Retinal pigment epithelial cell (primary cell): ENCODE measurements at places on chromosomes 2 and 18.

- DNase-seq, result no peak
These were observed 672.4 kb upstream of the CHAC2 start for GRCh38 chr2:53095227-53095626.

DNA sequence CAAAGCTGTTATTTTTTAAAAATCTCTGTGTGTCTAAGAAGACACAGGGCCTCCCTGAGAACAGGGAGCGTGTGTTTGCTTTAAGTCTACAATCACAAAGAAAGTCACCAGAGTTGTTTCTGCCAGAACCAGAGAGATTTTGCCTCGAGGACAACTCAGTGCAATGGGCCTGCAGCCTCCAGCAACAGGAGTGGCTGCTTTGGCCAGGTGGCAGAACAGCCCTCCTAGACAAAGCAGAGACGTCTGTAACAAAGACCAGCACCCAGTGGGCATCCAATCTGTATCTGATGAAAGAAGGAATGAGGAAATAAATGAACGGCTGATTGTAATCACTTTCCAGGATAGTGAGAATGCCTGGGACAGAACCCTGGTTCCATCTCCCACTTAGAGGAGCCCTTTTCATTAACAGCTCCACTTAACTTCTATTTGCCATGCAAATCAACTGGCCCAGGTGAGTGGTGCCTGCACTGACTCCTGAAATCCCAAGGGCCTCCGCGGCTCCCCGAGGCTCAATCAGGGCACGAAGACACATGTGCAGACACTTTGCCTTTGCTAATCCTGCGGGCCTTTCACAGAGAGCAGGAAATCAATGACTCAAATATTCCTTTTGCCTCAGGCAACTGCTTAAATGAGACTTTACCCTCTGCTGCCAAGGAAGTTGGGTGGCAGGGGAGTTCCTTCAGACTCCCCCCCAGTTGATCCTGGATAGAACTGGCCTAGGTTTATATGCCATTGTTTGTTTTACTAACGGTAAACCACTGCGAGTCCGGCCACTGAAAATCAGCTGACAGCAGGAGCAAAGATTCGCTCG lies 146.5 kb downstream of the CABLES1 start:
- DNase-seq, result no peak

DNA sequence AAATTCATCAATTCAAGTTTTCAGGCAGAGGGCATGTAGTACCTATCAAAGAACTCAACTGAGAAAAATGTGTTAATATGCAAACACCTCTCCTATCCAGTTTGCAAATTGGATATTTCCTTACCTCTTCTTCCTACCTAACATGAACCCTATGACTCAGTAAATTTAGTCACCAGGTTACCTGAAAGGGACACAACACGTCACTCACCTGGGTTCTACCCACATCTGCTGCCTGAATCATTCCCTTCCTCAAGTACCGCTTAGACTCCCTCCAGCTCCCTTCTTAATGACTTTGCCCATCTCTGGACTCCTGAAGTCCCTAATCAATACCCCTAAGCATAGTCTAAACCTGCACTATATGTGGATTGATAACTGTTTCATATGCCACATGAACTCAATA lies 10.4 kb downstream of the ANKRD44 start:
- DNase-seq, result no peak

DNA sequence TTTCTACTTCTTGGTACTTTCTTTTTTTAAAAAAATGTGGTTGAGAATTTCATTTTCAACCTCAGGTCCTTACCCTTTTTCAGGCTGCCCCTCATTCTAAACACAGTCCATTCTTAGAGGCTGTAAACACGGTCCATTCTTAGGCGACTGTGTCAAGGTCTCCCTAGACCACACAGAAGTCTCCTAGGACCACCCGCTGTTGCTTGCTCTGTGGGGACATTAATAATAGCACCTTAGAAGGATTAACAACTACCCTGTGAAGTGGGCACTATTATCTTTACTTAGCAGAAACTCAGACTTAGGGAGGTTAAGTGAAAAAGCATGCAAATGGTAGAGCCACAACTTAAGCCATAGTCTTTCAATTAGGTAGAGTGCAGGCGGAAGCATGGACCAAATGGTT lies 91.7 kb downstream of the RBMS1 start:
- no peak for DNase-seq

DNA sequence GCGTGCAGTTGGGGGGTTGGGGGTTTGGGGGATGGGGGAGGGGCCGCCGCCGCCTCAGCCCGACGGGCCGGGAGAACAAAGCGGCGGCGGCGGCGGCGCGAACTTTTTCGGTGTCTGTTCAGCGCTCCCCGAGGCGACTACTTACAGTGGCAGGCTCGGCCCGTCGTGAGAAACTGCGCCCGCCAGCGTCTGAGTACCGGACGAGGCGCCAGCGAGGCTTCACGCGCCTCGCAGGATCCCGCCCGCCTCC lies 172 bp downstream of the PRKD3 start:
- no peak for DNase-seq

DNA sequence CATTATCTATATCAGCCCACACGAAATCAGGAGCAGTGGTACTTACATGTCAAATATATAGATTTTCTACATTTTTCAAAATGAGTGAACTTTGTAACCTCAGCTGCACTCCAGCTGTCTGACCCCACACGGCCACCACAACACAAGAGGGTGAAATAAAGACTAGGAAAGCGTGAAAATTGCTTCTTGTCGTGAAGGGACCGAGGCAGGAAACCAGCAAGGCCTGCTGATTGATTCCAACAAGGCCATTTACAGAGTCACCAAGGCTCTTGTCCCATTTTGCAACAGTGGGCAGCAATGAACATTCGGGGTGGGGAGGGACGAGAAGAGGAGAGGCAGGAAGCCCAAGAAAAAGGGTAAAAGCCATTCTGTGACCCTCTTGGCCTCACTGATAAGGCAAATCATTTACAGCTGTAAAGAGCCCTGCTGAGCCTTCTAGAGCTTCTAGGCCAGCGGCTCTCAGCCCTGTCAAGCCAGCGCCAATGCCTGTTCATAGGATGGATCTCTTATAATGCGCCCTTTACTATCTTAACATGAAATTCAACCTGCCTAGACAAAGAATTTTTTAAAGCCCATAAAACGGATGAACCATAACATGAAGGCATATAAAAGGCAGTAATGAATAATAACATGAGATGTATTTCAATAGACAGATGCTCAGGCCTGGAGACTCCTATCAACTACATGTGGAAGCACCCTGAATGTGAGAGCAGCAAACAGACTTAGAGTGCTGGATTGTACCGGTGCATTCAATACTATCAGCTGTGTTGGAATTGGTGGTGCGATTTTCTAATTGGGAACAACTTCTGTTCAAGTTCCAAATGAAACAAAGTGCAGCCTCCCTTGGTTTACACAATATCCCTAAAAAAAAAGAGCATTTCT lies 269.0 kb downstream of the CDCA7 start:
- DNase-seq, result no peak

- DNase-seq, result no peak
These were observed 57.7 kb downstream of the RRM2 start for GRCh38 chr2:10180229-10180628.

GRCh38 chr2:190805843-190806242 lies 74.8 kb upstream of the GLS start:
- DNase-seq, result no peak

DNA sequence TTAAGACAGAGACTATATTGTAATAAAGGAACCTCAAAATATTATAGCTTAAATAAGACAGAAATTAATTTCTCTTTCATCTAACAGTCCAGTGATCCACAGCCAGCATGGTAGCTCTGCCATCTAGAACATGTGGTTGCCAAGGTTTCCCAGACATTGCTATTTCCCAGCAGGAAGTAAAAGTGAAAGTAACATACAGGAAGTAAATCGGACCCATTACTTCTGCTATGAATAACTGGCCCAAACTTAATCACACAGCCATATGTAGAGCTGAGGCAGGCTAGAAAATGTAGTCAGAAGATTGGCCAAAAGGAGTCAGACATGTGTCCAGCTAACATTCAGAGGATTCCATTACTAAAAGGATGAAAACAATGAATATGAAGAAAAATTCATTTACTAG lies 71.0 kb downstream of the NOL4 start:
- no peak for DNase-seq

- DNase-seq, result no peak
These were observed 941 bp upstream of the MPPE1 start for GRCh38 chr18:11909061-11909455.

GRCh38 chr2:164620873-164621763 lies at the start of gene GRB14:
Gene GRB14, minus strand, starts transcription at chr2:164621482. Its CDS starts 173 bp downstream, at chr2:164621309.
- no peak for DNase-seq

DNA sequence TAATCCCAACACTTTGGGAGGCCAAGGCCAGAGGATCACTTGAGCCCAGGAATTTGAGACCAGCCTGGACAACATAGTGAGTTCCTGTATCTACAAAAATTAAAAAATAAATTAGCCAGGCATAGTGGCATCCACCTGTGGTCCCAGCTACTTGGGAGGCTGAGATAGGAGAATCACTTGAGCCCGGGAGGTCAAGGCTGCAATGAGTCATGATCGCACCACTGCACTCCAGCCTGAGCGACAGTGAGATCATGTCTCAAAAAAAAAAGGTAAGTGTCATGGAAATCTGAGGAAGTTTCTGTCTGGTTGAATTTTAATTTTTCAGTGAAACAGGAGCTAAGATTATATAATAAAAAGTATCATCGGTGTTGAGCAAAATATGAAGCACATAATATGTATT lies 2.5 kb upstream of the C2orf15 start:
- DNase-seq, result no peak

- no peak for DNase-seq
These were observed 83.5 kb downstream of the POLE4 start for GRCh38 chr2:75041731-75042600.

DNA sequence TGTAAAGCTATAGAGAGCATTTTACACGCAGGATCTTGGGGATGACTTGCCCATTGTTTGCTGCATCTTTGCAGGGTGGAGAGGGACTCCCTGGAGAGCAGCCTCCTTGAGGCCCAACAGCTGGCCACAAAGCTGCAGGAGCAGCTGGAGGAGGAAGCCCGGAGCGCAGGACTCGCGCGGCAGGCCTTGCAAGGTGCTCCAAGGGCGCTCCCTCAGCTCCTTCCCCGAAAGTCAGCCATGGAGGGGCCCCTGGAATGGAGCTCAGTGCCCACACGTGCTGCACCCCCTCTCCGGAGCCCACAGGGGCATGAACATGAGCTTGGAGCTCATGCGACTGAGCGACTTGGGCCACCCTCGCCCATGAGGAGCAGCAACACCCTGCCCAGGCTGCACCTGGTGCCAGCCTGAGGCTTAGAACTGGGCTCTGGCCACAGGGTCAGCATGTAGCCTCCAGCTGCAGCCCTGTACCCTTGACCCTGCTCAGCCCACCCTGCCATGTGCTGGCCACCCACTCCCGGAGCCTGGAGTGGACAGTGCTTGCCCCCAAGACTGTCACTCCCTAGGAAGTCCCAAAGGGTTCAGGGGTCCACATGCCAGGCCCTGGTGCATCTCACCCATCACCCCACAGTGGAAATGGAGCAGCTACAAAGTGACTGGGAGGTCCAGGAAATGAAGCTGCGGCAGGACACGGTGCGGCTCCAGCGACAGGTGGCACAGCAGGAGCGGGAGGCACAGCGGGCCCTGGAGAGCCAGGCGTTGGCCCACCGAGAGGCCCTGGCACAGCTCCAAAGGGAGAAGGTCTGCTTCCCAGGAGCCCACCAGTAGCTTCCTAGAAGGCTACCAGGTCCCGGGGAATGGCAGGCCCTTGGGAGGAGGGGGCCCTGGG lies 43.0 kb downstream of the CROCC2 start:
- no peak for DNase-seq

- no peak for DNase-seq
These were observed 39.6 kb downstream of the LCLAT1 start for GRCh38 chr2:30486655-30487054.

DNA sequence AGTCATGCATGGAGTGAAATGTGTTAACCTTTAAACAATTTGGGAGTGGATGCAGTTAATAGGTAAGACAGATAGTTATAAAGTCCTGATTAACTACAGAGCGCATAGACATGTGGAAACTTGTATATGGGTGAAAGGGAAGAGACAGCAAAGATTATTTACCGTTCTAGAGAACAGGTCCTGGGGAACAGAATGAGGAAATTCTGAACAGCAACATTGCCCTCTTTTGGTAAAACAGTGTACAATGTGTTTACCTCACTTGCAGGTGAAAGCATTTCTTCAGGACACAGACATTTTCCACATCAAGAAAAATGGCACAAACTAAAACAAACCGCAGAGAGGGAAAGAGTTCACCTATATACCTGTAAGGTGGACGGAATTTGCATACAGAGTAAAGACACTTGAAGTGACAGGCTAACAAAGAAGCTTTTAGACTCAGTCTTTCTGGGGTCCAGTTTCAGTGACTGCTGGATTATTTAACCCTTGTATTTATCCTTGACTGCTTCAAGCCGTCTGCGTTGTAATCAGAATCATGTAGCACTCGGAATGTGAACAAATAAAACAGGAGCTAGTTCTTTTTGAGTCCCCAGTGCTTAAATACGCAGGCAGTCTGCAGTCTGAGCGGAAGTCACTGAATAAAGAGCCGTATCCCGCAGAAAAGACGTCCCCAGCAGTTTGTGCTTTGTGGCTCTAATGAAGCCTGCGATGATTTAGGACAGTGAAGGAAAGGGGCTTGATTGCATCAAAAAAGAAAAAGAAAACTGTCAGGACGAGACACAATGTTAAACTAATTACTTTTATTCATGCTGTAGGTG lies 364.8 kb upstream of the GALNT5 start:
- peak; percentile 43 for DNase-seq

- no peak for DNase-seq
These were observed 8.5 kb upstream of the RALBP1 start for GRCh38 chr18:9466846-9467245.

DNA sequence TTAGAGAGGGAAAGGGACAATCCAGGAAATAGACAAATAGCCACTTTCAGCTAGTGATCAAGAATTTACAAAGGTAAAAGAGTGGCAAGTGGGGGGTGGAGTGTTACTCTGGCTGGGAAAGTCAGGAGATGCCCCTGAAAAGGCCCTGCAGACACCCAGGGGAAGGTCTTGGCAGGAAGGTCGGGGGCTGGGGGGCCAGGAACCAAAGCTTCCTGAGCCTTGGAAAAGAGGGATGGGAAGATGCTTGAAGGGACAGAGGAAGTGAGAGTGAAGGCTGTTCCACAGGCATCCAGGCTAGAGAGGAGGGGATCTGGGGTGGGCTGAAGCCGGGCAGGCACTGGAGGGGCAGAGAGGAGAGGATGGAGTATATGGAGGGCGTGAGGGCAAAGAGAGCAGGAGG lies 3.9 kb upstream of the TMEM37 start:
- no peak for DNase-seq

GRCh38 chr2:196144513-196145126 lies 26.8 kb downstream of the STK17B start:
- DNase-seq, result no peak

DNA sequence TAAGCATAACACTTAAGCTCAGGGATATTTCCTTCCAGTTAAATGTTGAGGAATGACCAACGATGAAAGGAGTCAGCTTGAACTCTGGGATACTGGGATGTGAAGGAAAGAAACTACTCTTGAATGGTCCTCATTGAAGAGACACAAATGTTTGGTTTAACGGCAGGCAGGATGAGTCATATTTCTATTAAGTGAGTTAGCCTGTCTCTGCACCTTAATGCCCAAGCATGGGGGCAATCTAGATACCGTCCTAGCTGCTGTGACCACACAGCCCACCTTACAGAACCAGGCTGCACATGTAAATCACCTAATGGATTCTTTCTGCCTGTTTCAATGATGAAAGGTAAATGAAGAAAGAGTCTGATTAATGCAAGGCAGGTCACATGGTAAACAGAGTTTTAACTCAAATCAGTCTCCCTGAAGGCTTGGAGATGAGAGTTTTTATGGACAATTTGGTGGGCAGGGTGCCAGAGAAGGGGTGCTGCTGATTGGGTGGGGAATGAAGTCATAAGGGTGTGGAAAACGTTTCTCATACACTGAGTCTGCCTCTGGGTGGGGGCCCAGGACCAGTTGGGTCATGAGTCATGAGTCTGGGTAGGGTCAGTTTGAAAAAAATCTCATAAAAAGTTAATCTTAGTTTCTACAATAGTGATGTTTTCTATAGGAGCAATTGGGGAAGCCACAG lies 144.6 kb upstream of the MMADHC start:
- DNase-seq, result no peak
